ACHN (cell line): ENCODE measurements at places on chromosomes 7 and 10.

DNA sequence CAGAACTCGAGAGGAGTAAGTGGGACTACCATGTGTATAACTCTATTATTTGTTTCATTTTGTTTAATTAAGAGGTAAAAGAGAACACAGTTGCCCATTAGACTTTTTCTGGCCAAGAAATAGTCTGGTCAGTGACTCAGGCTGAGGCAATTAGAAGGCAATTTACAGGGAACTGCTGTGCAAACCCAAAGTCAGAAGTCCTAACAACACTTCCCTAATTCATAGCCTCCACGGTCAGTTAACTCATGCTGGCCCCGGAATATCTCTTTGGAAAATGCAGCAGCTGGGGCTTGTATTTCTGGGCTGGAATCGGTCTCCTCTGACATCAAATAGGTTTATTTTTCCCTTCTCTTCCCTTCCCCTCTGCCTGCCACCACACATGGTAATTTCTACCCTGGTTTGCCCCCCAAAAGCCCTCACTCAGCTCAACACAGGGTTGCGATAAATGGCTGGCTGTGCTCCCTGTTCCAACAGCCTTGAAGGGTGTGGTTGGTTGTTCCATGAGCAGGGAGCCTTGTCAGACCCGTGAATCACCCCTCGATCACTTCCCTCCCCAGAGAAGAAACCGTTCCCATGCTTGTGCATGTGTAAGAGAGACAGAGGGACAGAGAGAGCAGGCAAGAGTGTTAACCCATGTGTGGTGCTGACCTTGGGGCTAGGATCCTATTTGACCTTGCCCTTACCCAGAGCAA, 5.3 kb downstream of the SH3PXD2A start:
- peak; percentile 28 for DNase-seq

- DNase-seq: no peak
Observed at GRCh38 chr10:58653139-58653538, 140.5 kb downstream of the BICC1 start.

DNA sequence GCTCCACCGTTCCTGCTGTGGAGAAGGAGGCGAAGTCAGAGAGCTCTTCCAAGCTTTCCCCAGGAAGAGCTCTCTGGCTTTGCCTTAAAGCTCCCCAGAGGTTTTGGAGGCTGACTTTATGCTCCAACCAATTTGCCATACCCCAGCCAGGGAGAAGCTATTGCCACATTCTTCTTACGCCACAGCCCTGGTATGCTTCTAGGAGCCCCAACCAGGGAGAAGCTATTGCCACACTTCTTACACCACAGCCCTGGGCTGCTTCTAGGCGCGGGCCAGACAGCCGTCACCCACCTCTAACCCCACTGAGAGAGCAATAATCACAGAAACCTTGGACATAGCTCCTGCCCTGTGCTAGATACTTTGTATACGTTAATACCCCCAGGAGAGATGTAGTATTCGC, 951 bp downstream of the ELOVL3 start:
- DNase-seq: no peak

GRCh38 chr7:38282081-38282480, 8.6 kb upstream of the TARP start:
- DNase-seq: no peak

- DNase-seq: peak; percentile 48
Observed at GRCh38 chr10:90592638-90593302, 265.1 kb downstream of the HTR7 start.

- no peak for DNase-seq
Observed at GRCh38 chr10:78215645-78216044, 182.0 kb downstream of the RPS24 start.

- no peak for DNase-seq
Observed at GRCh38 chr10:51186361-51186760, 112.1 kb downstream of the PRKG1 start.

- DNase-seq: no peak
Observed at GRCh38 chr7:142500366-142500765, 242.5 kb upstream of the PRSS58 start.
